ENCODE measurements at places on chromosomes 4 and X. TPM values are rescaled to one million over a fixed set of nuclear protein-coding genes. Genes with fewer than 3 reads are reported as not detected.

DNA sequence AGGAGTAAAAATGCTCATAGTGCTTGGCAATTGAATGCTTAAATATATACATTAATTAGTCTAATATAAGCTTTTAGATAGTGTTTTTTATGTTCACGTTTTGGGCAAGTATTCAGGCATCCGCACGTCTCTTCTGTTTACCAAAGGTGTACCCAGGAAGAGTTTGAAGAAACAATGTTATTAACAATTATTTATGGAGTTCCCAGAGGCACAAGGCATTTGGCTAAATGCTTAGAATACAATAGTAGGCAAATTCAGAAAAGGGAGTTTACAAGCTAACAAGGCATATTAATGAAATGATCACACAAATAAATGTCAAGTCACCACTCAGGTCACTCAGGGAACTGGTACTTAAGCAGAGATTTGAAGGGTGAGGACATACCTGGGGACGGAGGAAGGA, 294.8 kb downstream of the TENM3 start:
- no peak for DNase-seq

The DCX gene
- total RNA-seq: not detected

GRCh38 chr4:79044141-79044659, 105.0 kb upstream of the PAQR3 start:
- DNase-seq: no peak

DNA sequence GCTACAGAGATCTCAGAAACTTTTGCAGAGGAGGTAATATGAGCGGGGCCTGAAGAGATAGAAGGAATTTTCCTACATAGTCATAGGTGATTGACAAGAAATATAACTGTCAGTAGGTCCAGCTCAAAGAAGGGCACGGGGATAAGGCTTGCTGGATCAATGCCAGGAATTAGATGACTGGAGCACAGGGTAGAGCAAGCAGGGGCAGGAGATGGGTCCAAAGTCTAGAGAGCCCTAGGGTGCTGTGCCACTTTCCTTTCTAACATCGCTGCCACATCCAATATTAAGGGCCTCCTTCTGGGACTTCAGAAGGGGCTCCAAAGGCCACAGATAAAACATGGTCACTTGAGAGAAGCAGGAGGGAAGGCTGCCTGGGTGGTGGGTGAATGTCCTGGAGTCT, 402.2 kb downstream of the MID1IP1 start:
- no peak for DNase-seq

DNA sequence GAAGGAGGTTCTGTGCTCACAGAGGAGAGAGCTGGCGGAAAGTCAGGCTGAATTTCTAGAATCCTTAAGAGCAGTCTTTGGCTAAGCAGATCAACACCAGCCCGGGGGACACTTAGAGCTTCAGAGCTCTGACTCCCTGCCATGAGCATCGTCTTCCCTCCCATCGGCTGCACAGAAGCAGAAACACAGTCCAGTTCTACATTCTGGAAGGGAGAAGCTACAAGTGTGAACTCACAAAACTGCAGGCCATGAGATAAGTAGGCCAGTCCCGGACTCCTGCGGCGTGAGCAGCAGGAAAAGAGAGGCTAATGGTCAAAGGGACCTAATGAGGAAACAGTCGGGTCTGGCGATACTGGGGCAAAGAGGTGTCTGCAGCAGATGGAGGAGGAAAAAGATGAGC, 211.5 kb downstream of the DHX15 start:
- no peak for DNase-seq

DNA sequence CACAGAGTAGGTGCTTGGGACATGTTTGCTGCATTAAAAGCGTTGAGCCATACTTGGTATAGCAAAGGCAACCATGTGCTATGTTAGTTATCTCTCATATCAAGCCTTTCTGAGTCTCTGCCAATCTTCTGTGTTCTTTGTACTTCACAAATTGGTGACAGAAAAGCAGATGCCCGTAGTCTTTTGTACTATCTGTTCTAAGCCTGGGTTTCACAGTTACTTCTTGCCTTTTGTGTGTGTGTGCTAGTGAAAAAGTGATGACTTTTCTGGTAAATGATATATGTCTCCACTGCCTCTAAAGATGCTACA, 16.1 kb upstream of the KLHL2 start:
- no peak for DNase-seq

DNA sequence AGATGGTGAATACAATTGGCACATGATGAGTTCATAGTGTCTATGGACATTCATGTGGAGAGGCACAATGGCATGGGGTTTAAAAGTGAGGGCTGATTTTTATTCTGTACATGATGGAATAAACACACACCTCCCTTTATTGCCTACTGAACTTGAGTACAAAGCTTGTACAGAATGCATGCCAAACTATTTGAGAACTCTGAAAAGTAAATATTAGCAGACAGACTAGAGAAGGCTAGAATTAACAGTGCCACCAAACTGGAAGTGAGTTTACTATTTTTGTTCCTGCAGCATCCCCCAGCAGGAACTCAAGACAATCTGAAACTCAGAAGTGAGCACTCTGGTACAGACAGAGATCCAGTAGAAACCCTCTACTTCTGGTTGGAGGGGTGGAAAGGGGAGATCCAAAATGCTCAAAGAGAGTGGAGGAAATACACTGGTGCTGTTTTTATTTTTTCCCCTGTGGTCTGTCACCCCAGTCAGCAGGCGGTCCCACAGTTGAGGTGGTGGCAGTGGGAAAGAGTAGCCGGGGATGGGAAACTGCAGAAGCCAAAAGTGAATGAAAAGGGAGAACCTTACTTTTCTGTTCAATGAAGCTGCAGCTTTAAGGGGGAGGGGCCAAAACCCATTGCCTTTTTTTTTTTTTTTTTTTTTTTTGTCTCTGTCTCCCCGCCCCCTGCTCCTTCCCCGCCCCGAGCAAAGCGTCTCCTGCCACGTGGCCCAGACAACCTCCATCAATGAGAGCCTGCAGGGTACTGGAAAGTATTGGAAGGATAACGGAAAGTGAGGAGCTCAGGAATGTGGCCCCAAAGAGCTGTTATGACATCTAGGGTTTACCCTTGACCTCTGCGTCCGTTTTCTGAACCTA, 20.5 kb downstream of the AKAP4 start:
- no peak for DNase-seq

- no peak for DNase-seq
Observed at GRCh38 chr4:177938226-177938625, 496.0 kb upstream of the AGA start.

DNA sequence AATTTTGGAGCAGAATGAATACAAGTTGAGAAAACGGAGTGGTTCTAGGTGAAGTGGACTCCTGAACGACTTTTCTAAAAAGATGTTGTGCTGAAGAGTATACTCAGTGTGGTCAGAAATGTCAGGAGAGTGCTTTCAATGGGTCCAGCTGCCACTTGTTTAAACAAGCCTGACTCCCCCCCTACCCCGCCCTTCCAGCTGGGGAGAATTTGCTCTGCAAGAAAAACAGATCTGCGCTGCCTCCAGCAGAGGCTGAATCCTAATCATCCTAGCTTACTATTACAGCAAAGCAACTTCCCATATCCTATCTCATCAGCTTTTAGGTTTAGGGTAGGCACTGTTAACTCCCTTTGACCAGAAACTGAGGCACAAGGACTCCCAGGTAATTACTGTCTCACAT, 1.9 kb downstream of the MAP3K15 start:
- no peak for DNase-seq

- peak; percentile 94 for DNase-seq
Observed at GRCh38 chrX:153971450-153972367, at the start of gene HCFC1. Gene HCFC1, minus strand, starts transcription at chrX:153971818. Its CDS starts 978 bp downstream, at chrX:153970840.

- DNase-seq: peak; percentile 19
Observed at GRCh38 chr4:42282081-42282901, 115.0 kb upstream of the SHISA3 start.

- no peak for DNase-seq
Observed at GRCh38 chr4:11439836-11440235, 11.1 kb upstream of the HS3ST1 start.

The NPY2R gene
- total RNA-seq: not detected

GRCh38 chrX:11241720-11242119, 51.5 kb upstream of the AMELX start:
- no peak for DNase-seq

The ADGRL3 gene
- total RNA-seq: 31.5 TPM

The NSG1 gene
- 11.2 TPM for total RNA-seq

DNA sequence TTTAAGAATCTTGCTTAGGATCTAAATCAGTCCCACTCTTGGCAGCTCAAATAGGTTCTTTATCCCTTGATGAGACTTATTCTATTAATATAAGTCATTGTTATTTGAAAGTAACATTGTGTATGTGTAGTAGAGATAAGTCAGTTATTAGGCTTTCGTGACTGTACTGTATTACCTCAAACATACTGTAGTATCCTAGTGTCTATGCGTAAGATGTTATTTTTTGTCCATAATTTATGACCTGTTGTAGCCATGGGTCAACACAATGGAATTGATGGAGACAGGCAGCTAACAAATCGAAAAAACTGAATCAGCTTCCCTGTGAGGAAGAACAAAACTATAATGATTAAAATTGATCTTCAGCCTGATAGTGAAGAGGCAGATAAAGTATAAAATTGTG, 41.8 kb downstream of the CLCN3 start:
- DNase-seq: no peak

DNA sequence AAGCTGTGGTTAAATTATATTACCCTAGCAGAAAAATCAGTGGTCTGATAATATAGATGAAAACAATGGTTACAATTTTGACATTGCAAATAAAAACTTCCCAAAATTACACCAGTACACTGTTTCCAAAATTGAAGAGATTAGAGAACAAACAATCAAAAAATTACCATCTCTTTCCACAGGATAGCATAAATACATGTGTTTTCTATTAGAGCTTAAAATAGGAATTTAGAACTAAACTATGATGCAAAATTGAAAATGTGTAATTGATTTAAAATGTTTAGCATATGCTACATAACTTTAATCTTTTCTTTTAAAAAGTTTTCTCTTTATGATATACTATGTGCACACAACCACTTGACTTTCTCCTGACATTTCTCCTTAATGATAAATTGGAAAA, 6.7 kb downstream of the EDNRA start:
- no peak for DNase-seq

The TENM3 gene
- total RNA-seq: 34.0 TPM

GRCh38 chr4:78601013-78601412, 49.4 kb downstream of the ANXA3 start:
- peak; percentile 16 for DNase-seq

The TMEM35A gene
- 4.0 TPM for total RNA-seq

The F9 gene
- not detected for total RNA-seq

- DNase-seq: no peak
Observed at GRCh38 chr4:6591313-6591712, 16.3 kb downstream of the MAN2B2 start.

The ATP10D gene
- total RNA-seq: 32.1 TPM

The GPR143 gene
- 0.26 TPM for total RNA-seq

- DNase-seq: no peak
Observed at GRCh38 chrX:118337687-118338086, 8.2 kb upstream of the WDR44 start.

GRCh38 chr4:99179626-99180025, 35.5 kb upstream of the ADH4 start:
- no peak for DNase-seq

GRCh38 chr4:2702770-2703169, 53.4 kb downstream of the TNIP2 start:
- DNase-seq: no peak

- DNase-seq: no peak
Observed at GRCh38 chrX:139126493-139126892, 404.0 kb upstream of the F9 start.

The SLC9B1 gene
- 0.59 TPM for total RNA-seq

The TBC1D25 gene
- total RNA-seq: 6.6 TPM

The YTHDC1 gene
- total RNA-seq: 46.2 TPM

The MCUB gene
- total RNA-seq: 34.8 TPM

The PITX2 gene
- not detected for total RNA-seq

DNA sequence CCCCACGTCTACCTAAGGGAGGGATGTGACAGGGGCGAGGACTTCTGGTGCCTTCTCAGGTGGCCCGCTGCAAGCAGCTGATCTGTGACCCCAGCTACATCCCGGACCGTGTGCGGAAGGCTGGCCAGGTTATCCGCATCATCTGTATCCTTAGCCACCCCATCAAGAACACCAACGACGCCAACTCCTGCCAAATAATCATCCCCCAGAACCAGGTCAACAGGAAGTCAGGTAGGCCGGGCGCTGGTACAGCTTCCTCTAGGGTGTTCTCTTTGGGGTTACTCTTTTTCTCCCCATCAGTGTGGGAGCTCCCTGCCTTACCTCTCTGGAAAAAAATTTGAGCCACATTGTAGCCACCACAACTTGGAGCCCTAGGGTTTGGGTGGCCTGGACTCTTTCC, 2.4 kb upstream of the FAM50A start:
- no peak for DNase-seq

GRCh38 chrX:73855546-73855945, 292.5 kb downstream of the CHIC1 start:
- peak; percentile 73 for DNase-seq

Measured in uterus (tissue), 4 donors.